Epithelial cell of prostate (primary cell): ENCODE measurements at places on chromosomes 16 and 17.

GRCh38 chr16:15703029-15703736 is 53.1 kb downstream of the NDE1 start:
- DNase-seq: no peak

GRCh38 chr16:84426804-84427203 is 58.5 kb downstream of the ATP2C2 start:
- no peak for DNase-seq

GRCh38 chr16:55671974-55672280 is 16.1 kb downstream of the SLC6A2 start:
- no peak for DNase-seq

- DNase-seq: no peak
Measured at GRCh38 chr17:4309897-4310296, 46.1 kb upstream of the ANKFY1 start.

DNA sequence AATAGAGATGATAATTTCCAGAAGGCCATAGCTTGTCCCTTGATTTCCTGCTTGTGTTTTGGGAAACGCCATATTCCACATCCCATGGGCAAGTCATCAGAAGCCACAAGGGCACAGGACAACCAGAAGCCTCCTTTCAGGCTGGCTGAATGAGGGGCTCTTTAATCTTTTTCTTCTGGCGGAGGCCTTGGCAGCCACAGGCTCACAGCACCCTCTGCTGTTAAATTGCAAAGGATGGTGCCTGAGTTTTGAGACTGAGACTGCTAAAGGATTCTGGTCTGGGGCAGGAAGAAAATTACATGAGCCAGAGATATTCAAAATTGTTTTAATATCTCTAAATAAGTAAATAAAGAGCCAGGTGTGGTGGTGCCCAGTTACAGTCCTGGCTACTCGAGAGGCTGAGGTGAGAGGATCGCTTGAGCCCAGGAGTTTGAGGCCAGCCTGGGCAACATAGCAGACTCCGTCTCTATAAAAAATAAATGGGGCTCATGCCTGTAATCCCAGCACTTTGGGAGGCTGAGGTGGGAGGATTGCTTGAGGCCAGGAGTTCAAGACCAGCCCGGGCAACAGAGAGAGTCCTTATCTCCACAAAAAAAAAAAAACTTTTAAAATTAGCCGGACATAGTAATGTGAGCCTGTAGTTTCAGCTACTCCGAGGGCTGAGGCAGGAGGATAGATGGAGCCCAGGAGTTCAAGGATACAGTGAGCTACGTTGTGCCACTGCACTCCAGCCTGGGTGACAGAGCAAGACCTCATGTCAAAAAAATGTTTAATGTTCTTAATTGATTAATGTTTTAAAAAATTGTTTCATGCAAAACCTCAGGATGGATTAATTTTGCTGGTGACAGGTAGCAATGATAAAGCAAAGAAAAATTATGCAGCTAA is 26.3 kb downstream of the AARSD1 start:
- no peak for DNase-seq

- no peak for DNase-seq
Measured at GRCh38 chr16:56559109-56559508, 5.8 kb upstream of the MT4 start.

- DNase-seq: no peak
Measured at GRCh38 chr16:56212144-56212543, 20.9 kb downstream of the GNAO1 start.

DNA sequence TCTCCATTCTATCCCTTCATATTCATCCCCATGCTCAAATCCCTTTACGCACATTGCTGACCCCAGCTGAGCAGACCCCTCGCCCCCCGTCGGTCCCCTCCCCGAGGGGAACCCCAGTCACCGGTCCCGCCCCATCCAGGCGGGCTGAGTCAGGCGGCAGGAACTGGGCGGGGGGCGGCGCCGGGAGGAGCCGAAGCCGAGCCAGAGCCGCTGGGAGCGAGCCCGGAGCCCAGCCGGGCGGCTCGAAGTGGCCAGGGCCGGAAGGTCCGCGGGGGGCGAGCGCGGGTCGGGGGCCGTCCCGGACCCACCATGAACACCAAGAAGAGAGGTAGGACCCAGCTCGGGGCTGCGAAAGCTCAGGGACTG is 8.6 kb downstream of the RIPOR1 start:
- no peak for DNase-seq

GRCh38 chr17:58710948-58711552 is 18.6 kb downstream of the RAD51C start:
- no peak for DNase-seq

DNA sequence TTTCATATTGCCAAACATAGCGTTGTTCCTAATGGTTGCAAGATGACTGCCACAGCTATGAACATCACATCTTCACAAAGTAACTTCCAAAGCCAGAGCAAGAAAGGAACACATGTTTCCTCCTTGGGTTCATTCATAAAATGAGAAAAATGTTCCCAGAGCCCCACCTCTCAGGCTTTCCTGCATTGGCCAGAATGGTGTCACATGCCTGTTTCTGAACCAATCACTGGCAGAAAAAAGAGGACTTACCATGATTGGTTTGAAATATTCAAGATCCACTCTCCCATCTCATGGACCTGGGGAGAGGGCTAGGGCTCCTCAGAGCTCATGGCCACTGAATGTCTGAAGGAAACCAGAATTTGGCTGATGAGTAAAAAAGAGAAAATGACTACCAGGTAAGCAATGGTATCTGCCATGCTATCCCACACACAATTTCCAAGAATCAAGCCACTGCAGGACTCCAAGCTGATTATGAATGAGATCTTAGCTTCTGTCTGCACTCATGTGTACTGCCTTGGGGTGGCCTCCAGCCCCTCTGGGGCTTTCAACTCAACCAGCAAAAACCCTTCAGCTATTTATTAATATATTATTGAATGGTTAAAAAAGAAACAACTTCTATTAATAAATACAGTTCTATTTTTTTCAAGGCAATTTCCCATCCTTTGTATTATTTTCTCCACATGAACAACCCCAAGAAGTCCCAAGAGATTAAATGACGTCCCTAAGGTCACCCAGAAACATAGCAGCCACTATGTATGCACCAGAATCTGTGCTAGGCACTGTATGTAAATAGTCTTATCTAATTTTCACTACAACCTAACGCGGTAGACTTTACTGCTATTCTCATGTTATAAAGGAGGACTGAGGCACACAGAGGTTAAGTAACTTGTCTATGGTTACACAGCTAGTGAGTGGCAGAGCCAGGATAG is 61.4 kb upstream of the TMC5 start:
- DNase-seq: no peak

DNA sequence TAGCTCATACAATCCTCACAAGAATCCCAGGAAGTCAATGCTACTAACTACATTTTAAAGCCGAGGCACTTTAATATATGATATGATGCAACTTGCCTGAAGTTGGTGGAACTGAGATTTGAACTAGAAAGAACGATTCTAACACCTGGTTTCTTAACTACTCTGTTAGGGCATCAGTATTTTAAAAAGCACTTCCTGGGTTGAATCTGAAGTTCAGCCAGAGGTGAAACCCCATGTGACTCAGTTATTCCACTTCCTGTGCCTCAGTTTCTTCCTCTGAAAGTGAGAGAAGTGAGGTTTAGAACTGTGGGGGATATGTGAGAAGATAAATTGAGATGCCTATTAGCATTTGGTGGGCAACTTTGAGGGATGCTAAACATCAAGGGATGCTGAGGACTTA is 129.4 kb upstream of the ANKFN1 start:
- DNase-seq: no peak

DNA sequence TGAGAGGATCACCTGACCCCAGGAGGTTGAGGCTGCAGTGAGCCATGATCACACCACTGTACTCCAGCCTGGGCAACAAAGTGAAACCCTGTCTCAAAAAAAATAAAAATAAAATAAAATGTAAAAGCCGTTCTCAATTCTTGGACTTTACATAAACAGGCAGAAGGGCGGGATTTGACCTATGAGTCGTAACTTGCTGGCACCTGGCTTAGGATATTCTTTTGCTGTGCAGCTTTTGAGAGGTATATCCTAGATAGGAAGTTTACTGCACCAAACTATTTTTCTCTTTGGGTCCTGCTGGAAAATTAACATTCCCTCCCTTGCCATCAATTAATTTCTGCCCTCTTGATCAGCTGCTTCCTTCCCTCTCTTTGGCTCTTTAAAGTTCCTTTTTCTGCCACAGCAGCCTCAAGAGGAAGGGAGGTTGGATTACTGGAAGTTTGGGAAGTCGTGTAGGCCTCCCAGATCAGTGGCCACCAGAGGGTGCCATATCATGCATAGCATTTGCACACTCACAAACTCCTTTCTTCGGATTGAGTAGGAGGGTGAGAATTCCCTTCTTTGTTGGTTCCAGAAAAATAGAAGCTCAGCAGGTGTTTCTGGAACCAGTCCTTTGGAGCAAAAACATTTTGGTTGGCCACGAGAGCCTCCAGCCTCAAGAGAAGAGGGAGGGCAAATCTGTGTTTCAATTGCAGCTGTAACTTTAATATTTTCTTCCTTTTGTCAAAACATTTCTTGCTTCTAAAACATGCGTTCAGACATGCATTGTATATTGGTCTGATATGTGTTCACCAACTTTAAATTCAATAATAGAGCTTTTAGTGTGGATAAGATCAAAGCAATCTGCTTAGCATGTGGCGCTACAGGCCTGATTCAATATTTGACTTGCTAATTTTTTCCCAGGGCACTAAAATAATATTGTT is 147.3 kb downstream of the CCDC182 start:
- no peak for DNase-seq

DNA sequence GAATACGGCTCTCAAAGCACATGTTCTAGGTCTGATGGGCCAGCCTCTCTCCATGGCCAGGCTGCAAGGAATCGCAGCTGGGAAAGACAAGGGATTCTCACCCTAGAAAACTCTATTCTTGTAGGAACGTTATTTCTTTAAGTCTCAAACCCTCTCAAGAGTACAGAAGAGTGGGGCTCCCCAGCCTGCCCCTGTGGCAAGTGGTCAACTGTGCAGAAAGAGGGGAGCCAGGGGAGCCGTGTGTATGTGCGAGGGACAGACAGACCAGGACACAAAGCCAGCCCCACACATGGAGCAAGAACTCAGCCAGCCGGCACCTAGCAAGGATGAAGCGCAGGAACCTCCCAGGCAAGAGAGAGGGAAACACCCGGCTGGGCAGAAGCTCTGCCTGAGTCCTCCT is 16.4 kb downstream of the KIFC3 start:
- DNase-seq: no peak

GRCh38 chr16:13419589-13419988 is 500.4 kb upstream of the ERCC4 start:
- no peak for DNase-seq

DNA sequence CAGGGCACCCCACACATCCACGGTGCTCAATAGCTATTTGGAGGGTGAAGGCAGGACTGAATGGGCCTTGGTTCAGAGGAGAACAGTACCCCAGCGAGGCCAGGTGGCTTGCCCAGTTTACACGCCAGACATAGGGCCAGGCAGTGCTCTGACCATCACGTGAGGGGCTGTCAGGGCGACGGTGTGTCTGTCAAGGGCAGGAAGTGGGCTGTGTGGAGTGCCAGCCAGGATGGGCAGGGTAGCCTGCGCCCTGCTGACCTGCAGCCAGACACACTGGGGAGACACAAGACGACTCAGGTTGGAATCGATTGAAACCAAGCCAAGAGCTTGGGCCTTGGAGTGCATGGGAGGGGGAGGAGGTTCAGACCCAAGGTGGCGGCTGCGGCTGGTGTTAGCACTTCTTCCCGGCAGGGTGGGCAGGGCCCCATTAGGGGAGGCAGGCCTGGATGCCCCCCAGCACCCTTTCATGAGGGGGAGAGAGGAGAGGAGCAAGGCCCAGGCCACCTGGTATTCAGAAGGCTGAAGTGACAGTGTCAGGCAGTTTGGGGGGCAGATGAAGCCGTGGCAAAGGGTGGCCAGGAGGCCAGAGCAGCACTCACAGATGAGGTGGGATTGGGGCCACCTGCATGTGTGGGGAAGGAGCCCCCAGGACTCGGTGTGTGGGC is 68.2 kb downstream of the SREBF1 start:
- DNase-seq: no peak

- DNase-seq: no peak
Measured at GRCh38 chr16:31262084-31262483, 2.3 kb downstream of the ITGAM start.

- DNase-seq: no peak
Measured at GRCh38 chr17:2571523-2572303, 21.7 kb upstream of the PAFAH1B1 start.

- DNase-seq: no peak
Measured at GRCh38 chr17:68341482-68341881, 50.2 kb downstream of the ARSG start.
